Mammary microvascular endothelial cell (primary cell): ENCODE measurements at places on chromosomes 16 and 17. TPM values are rescaled to one million over a fixed set of nuclear protein-coding genes. Genes with fewer than 3 reads are reported as not detected.

CLTC gene
- total RNA-seq = 369 and 394 TPM in 2 replicates

POLG2 gene
- 4.3 and 6.1 TPM in 2 replicates for total RNA-seq

PRSS8 gene
- total RNA-seq = not detected in 2 replicates

POLR3E gene
- 29.3 and 40.8 TPM in 2 replicates for total RNA-seq

EFCAB5 gene
- 0.20 TPM in 1 of 2 replicates, not detected in the other for total RNA-seq
